Smooth muscle cell of the pulmonary artery (primary cell): ENCODE measurements at places on chromosomes 3 and 15. TPM values are rescaled to one million over a fixed set of nuclear protein-coding genes. Genes with fewer than 3 reads are reported as not detected.

The FILIP1L gene
- total RNA-seq = 23.8 and 24.7 TPM in 2 replicates

The KIF23 gene
- total RNA-seq = 8.6 and 12.8 TPM in 2 replicates

The VWA5B2 gene
- total RNA-seq = 0.03 and 0.52 TPM in 2 replicates

The ARRDC4 gene
- 5.5 and 54.2 TPM in 2 replicates for total RNA-seq

The DLG1 gene
- total RNA-seq = 64.5 and 65.1 TPM in 2 replicates

The HCLS1 gene
- 0.76 and 2.2 TPM in 2 replicates for total RNA-seq

The RARRES1 gene
- 8.0 and 10.9 TPM in 2 replicates for total RNA-seq

The DISP2 gene
- 0.13 and 0.17 TPM in 2 replicates for total RNA-seq

The IQCH gene
- 4.0 and 5.0 TPM in 2 replicates for total RNA-seq

The CHRM5 gene
- total RNA-seq = 0.07 TPM in 1 of 2 replicates, not detected in the other

The ILDR1 gene
- not detected in 2 replicates for total RNA-seq

The EPHA3 gene
- total RNA-seq = 0.99 and 6.7 TPM in 2 replicates

The HHATL gene
- total RNA-seq = not detected in 2 replicates

The ZNF717 gene
- total RNA-seq = 13.9 and 19.1 TPM in 2 replicates

The STRIT1 gene
- not detected in 2 replicates for total RNA-seq

The RASGRP1 gene
- 1.1 and 5.1 TPM in 2 replicates for total RNA-seq

The ABHD10 gene
- 40.6 and 47.5 TPM in 2 replicates for total RNA-seq

The MYEF2 gene
- total RNA-seq = 6.3 and 8.5 TPM in 2 replicates

The IL16 gene
- 0.20 and 0.65 TPM in 2 replicates for total RNA-seq

The SCAANT1 gene
- not detected in 2 replicates for total RNA-seq

The CHCHD6 gene
- total RNA-seq = 8.7 and 12.1 TPM in 2 replicates

The GOLGA8G gene
- total RNA-seq = not detected in 2 replicates

The MINAR1 gene
- 1.2 and 1.6 TPM in 2 replicates for total RNA-seq

The GCSAM gene
- not detected in 2 replicates for total RNA-seq

The GOLGA6B gene
- not detected in 2 replicates for total RNA-seq

The ACVR2B gene
- total RNA-seq = 3.2 and 4.0 TPM in 2 replicates

The HYAL3 gene
- 10.6 and 10.8 TPM in 2 replicates for total RNA-seq

The SGO1 gene
- 0.83 and 2.2 TPM in 2 replicates for total RNA-seq

The GOLGA6L22 gene
- not detected in 2 replicates for total RNA-seq

The PDHB gene
- total RNA-seq = 48.0 and 68.6 TPM in 2 replicates

The GASK1A gene
- total RNA-seq = 0.69 and 2.4 TPM in 2 replicates

The CLEC3B gene
- total RNA-seq = 5.0 and 29.6 TPM in 2 replicates

The CMTM8 gene
- total RNA-seq = 0.23 and 0.78 TPM in 2 replicates

The RETNLB gene
- total RNA-seq = not detected in 2 replicates

The CHST2 gene
- 10.1 and 13.0 TPM in 2 replicates for total RNA-seq

The SEC62 gene
- total RNA-seq = 65.8 and 69.6 TPM in 2 replicates

The HHLA2 gene
- total RNA-seq = not detected in 2 replicates

The HTR3E gene
- not detected in 2 replicates for total RNA-seq

The PARP15 gene
- total RNA-seq = 0.03 and 0.13 TPM in 2 replicates

The MST1R gene
- total RNA-seq = 0.79 and 1.4 TPM in 2 replicates

The CCR2 gene
- not detected in 2 replicates for total RNA-seq

The THBS1 gene
- 1,327 and 2,745 TPM in 2 replicates for total RNA-seq

The NRG4 gene
- 0.17 and 0.20 TPM in 2 replicates for total RNA-seq

The PLA2G4D gene
- total RNA-seq = under 0.01 TPM in 1 of 2 replicates, not detected in the other

The TMEM43 gene
- 134 and 167 TPM in 2 replicates for total RNA-seq

The GPR149 gene
- total RNA-seq = not detected in 2 replicates
